ENCODE measurements at places on chromosomes 5 and 9.
A peak's percentile ranks its signal among the peaks of the same experiment; 100 is the strongest.

DNA sequence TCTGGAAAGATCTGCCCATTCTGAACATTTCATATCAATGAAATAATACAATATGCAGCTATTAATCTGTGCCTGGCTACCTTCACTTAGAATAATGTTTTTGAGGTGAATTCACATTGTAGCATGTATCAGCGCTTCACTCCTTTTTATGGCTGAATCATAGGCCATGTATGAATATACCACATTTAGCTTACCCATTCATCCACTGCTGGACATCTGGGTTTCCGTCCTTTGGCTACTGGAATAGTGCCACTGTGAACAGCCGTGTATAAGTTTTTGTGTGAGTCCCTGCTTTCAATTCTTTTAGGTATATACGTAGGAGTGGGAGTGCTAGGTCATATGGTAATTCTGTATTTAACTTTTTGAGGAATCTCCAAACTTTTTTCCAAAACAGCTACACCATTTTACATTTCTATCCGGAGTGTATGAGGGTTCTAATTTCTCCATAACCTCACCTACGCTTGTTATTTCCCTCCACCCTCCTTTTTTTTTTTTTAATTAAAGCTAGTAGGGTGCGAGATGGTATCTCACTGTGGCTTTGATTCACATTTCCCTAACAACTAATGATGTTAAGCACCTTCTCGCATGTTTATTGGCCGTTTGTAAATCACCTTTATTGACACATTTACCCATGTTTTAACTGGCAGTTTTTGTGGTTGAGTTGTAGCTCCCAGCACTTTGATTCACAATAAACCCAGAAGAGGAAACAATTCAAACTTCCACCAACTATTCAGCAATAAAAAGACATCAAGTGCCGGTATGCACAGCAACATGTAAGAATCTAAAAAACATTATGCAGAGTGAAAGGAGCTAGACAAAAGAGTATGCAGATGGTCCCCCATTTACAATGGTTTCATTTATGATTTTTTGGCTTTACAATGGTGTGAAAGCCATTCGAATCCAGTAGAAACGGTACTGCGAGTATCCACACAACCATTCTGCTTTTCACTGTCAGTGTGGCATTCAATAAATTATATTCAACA, 8.1 kb downstream of the SEMA4D start:
- peak; percentile 53 for DNase-seq

DNA sequence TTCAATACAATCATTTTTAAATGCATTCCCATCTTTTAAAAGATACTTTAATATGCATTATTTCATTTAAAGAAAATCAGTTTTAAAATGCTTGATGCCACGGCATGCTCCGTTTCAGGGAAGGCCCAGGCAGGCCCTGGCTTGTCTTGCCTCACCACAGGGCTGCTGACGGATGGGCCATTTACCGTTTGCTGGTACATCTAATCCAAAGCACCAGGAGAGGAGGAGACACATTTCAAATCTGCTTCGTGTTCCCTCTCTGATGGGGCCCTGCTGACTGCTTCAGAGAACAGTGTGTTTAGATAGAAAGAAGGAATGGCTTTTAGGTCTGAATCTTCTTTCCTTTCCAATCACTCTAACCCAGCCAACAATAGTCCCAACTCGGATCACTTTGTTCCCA, 185.2 kb downstream of the DCP2 start:
- DNase-seq = no peak

DNA sequence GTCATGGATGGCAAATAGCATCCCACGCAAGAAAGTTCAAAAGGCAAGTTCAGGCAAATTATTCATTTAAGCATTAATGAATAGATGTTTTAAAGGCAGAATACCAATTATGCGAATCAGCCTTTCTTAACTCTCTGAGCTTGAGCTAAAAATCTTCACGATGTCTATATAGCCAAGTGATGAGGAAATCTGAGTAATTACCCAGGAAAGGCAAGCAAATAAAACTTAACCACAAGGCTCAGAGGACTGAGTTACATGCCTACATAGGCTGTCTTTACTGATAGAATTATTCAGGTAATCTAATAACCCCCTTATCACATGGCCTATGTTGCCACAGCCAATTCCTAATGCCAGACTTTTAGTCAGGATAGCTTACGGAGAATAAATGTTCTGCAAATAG, 120.8 kb upstream of the MTAP start:
- DNase-seq = no peak

- DNase-seq = no peak
Measured at GRCh38 chr9:8362250-8362649, 562.7 kb upstream of the DMAC1 start.

- DNase-seq = no peak
Measured at GRCh38 chr5:167489202-167489601, 802.2 kb upstream of the WWC1 start.

DNA sequence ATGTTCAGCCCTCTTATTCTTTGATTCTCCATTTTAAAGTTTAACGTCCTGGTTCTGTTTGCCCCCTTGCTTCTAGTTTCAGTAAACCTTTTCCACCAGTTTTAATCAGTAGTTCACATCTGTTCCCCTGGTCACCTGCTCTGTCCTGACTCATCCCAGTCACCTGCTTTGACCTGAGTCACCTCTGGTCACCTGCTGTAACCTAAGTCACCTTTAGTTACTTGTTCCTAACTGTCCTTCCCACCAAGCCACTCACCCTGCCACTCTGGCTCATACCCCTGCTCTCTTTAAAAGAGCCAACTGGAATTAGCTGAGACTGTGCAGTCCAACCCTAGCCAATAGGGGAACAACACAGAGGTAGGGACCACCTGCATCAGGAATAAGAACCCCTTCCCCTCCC, 43.0 kb downstream of the SEMA6A start:
- DNase-seq = no peak

- no peak for DNase-seq
Measured at GRCh38 chr9:20040991-20041696, 252.3 kb upstream of the SLC24A2 start.

- DNase-seq = no peak
Measured at GRCh38 chr5:10599862-10600284, 36.0 kb downstream of the ANKRD33B start.

DNA sequence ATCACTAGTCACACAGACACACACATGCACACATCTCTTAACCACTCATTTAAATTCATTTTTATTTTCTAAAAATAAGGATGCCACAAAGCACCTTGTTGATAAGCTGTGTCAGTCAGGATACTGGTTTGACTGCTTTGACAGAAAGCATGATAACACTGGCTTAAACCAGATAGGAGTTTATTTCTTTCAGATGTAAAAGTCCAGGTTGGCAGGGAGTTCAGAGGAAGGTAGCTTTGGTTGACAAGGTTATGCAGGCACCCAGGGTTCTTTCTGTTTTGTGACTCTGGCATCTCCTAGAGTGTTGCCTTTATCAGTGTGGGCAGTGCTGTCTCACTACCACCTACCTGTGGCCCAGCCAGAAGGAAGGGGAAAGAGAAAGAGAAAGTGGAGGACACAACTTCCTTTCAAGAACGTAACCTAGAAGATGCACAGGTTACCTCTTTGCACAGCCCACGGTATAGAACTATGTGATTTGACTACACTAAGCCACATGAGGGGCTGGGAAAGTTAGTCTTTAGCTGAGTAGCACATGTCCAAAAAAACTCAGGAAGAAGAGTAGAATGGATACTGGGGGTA, 334.7 kb downstream of the OSTF1 start:
- no peak for DNase-seq

GRCh38 chr5:76450054-76450453, 47.0 kb downstream of the IQGAP2 start:
- DNase-seq = no peak

DNA sequence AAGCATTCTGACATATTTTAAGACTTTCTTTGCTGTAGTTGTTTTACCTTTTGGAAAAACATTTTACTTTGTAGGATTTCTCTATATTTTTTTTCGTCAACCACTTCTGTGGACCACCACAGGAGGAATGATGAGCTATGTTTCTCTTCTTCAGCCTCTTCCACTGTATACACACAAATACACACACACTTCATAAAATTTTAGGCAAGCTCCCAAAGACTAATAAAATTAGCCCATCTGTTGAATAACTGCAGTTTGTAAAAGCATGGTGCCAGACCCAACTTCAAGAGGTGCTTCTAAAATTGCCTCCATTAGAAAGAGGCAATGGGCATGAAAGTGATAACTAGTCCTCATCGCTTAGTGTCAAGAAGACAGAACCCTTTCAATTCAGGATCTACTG, 4.1 kb upstream of the CEP120 start:
- DNase-seq = peak; percentile 6

DNA sequence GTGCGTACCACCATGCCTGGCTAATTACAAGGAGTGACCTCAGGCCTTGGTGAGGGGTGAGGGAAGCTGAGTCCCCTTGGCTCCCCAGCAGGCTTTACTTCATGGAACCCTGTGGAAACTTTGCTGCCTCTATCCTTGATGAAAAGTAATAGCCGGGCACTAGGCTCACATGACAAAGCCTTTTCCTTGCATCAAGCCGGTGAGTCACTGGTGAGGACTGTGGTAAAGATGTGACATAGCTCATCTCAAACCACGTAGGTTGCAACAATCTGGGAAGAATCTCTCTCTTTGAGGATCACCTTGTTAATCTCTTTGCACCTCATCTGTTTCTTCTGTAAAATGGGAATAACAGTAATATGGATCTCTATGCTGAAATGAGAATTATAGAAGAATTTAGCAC, 116.3 kb upstream of the SLC25A48 start:
- DNase-seq = no peak

DNA sequence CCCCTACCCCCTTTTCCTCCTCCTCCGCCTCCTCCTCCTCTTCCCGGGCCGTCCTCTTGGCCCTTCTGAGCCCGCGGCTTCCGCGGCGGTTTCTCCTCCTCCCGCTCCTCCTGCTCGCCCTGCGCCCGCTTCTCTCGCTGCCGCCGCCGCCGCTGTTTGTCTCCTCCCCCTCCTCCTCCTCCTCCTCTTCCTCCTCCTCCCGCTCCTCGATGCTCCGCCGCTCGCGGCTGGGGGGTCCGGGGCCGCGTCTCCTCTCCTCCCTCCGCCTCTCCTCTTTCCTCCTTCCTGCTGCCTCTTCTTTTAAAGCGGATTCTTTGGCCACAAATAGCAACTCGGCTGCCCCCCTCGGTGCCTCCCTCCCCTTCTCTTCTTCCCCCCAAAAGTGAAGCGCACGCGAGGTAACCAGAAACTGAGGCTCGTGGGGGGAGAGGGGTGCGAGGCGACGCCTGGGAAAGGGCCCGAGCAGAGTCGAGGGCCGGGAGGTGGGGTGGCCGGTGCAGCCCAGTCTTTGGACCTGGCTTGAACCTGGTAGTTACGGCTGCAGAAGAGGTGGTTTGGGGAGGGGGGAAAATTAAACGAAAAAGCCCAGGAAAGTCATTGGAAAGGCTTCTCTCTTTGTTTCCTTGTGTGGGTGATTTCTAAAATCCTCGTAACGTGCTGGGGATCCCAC, 1058.5 kb upstream of the DMAC1 start:
- DNase-seq = no peak

GRCh38 chr5:107619781-107620180, 51.0 kb downstream of the EFNA5 start:
- DNase-seq = no peak

GRCh38 chr5:55715519-55716078, 3.5 kb upstream of the SLC38A9 start:
- no peak for DNase-seq

All from Karpas-422 (cell line).